EL (cell line): ENCODE measurements at places on chromosomes 5 and 9.

DNA sequence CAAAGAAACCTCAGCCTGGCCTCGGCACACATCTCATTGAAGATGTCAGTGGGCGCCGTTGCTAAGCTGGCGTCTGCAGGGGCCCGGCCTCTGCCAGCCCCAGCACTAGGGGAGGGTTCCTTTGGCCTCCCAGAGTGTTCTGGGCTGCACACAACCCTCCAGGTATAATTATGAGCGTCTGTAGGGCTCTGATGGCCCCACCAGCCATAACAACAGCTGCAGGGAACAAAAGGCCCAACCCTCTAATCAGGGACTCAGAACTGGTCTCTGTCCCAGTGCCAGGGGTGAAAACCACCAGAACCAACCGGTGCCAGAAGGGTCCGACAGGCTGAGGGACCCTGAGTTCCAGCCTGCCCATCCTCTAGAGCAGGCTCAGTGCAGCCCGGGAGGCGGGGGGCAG lies 39.5 kb upstream of the SLC12A7 start:
- DNase-seq, result no peak

- DNase-seq, result no peak
Measured at GRCh38 chr9:36937951-36938350, 96.1 kb downstream of the PAX5 start.

GRCh38 chr5:95375591-95375990 lies 15.6 kb upstream of the FAM81B start:
- DNase-seq, result peak; percentile 6

GRCh38 chr9:8536845-8537244 lies 737.3 kb upstream of the DMAC1 start:
- no peak for DNase-seq

- DNase-seq, result no peak
Measured at GRCh38 chr5:160472482-160472881, 50.8 kb downstream of the PTTG1 start.

- DNase-seq, result no peak
Measured at GRCh38 chr5:3325201-3325971, 270.2 kb upstream of the IRX1 start.

DNA sequence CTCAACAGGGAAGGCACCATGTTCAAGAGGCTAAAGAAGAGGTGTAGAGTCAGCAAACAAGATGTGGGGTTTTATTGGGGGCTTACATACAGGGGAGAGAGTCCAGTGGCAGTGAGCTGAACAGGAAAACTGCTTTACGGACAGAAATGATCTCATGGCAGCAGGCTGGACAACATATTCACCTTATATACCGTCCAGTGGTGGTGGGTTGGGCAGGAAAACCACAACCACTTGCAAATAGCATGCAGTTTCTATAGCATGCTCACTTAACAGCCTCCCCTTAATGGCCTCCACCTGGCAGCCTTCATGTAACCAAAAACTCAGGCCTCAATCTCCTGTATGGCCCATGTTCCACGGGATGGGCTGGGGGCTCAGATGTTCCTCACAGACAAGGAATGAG lies 5.4 kb downstream of the TNFSF8 start:
- DNase-seq, result no peak
